ENCODE measurements at places on chromosomes 3 and 15. TPM values are rescaled to one million over a fixed set of nuclear protein-coding genes. Genes with fewer than 3 reads are reported as not detected.

ZNF501 gene
- 6.5 TPM for total RNA-seq

DNA sequence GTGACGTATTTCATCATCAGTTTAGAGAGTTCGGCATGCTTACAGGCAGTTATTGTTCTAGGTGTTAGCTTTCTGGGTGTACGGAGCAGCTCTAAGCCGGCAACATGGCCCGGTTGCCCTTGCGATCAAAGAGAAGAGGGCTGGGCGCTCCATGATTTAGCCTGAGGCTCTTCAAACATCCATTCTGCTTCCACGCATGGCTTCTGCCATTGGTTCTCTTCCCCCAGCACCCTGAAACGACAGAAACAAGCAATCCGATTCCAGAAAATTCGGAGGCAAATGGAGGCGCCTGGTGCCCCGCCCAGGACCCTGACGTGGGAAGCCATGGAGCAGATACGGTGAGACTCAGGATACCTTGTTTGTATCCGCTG is 574 bp downstream of the NGRN start:
- no peaks in the 10 kb centered on the region for H3K27me3 ChIP-seq
- peaks cover 5% of the 10 kb centered on the region for H3K4me1 ChIP-seq
- peak overlapping the region; percentile 71 for H3K4me3 ChIP-seq
- peak overlapping the region; percentile 87 for H3K27ac ChIP-seq

DNA sequence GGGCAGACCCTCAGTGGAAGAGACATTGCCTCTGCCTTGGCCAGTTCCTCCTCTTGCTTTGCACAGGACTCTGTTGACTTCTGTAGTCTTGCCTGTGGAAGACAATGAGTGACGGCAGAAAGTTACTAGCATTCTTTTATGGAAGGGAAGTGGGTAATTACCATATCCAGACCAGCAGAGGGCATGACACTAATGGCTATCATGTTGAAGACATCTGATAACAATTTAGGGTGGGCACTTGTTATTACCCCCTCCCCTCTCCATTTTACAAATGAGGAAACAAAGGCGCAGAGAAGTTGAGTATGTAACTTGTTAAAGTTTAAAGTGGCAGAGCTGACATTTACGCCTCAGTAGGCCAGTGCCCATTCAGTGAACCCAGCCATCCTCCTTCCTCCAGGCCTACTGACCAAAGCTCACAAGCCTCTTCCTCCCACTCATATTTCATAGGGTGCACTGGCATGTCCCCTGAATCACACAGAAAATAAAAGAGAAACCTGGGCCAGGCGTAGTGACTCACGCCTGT is 48.2 kb upstream of the FMN1 start:
- no peaks in the 10 kb centered on the region for H3K27me3 ChIP-seq
- H3K4me1 ChIP-seq, result no peaks in the 10 kb centered on the region
- no peaks in the 10 kb centered on the region for H3K36me3 ChIP-seq
- H3K4me3 ChIP-seq, result no peak overlapping the region
- H3K27ac ChIP-seq, result no peak overlapping the region

DNA sequence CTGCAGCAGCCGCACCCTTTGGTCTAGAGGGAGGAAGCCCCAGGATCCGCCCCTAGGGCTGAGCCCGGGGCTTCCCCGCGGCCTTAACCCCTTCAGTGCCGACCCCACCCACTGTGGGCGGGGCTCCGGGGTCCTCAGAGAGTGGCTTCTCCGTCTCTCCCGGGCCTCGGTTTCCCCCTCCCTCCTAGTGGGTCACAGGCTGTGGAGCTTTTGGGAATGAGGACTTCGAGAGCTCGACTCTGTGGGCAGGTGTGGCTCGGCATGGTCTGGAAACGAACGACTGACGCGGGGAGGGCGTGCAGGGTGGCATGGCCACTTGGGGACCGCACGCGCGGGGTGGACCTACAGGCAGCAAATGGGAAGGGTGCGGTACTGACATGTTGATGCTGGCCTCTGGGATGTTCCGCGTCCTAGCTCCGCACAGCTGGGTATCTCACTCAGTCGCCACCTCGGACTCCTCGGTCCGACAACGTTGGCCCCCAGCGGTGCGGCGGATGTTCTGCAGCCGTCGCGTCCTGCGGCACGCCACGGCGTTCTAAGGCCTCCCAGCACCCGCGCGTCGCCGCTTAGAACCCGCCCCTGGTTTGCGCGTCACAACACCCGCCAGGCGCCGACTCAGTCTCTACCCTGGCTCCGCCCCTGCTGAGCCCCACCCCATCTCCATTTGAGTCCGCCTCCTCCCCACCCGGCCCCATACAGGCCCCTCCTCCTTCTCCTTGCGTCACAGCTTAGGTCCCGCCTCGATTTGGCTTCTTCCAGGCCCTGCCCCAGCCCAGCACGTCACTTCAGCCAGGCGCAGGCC is at the start of the genes HYAL3 and NAA80:
TSS of gene HYAL3 (minus strand) at position 570 of the 802 bp plus-strand sequence. CDS start 3,803 bp downstream, outside the sequence.
TSS of gene NAA80 (minus strand) at position 570 of the 802 bp plus-strand sequence. CDS start 1,942 bp downstream, outside the sequence.
- H3K27ac ChIP-seq, result peak within 1 kb of the TSS; percentile 87
- H3K4me3 ChIP-seq, result peak within 1 kb of the TSS; percentile 52
- DNase-seq, result peak; percentile 99
- peaks cover 8% of the 10 kb centered on the region for H3K4me1 ChIP-seq
- no peaks in the 10 kb centered on the region for H3K27me3 ChIP-seq

DNA sequence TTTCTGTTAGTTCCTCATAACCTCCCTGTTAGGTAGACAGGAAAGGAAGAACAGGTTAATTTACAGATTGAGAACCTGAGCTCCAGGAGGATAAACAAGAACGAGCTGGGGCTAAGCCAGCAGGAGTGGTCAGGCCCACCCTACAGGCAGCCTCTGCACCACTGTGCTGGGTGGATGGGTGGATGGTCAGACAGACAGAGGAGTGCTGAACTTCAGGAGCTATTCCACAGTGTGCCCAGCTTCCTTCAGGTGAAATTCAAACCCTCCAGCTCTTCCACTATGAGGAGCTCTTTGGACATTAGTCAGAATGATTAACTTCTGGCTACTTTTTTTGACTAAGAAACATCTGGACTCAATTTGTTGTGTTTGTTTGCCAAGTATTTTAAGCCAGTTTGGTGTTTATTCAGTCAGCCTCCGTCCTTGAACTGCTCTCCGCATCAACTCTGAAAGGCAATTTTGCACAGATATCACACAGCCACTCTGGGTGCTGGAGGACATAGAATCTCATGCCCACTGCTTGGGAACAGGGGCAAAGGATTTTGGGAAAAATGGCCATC is 361.9 kb downstream of the CLSTN2 start:
- H3K4me1 ChIP-seq, result no peaks in the 10 kb centered on the region
- H3K27ac ChIP-seq, result no peak overlapping the region
- no peaks in the 10 kb centered on the region for H3K27me3 ChIP-seq
- H3K4me3 ChIP-seq, result no peak overlapping the region
- H3K36me3 ChIP-seq, result no peaks in the 10 kb centered on the region

ACTC1 gene
- 2.4 TPM for total RNA-seq

DNA sequence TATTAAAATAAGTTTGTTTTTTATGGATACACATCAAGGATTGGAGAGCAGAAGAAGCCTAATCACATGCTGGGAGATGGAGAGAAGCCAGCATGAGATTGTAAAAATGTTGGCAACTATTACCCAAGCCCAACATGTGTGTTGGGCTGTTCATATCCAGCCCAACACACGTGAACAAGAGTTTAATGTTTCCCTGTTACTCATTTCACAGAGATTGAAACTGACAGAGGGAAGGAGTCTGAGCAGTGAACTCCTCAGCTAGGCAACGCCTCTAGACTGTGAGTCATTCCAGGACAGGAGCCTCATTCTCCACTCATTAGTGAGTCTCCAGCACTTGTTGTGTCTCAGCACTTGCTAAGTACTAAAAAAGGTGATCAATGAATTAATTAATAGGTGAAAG is 43.2 kb upstream of the CMSS1 start:
- H3K4me1 ChIP-seq, result no peaks in the 10 kb centered on the region
- no peak overlapping the region for H3K4me3 ChIP-seq
- H3K27ac ChIP-seq, result no peak overlapping the region
- no peaks in the 10 kb centered on the region for H3K27me3 ChIP-seq

DNA sequence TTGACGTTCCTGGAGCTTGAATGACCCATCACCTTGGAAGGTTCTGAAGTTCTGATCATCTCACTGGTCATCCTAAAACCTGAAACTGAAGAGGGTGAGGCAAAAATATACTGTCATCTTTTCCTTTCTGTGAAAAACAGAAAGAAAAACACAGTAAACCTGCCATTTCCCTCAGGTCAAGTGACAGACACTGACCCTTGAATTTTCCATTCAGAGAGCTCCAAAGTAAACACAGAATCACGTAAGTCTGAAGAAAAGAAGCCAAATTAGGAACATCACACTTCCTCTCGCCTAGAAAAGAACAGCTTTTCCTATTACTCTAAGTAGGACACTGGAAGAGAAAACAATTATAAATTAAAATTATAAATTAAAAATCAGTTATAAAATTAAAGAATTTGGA is 78.7 kb upstream of the TGFBR2 start:
- H3K4me1 ChIP-seq, result no peaks in the 10 kb centered on the region
- H3K27ac ChIP-seq, result no peak overlapping the region
- H3K36me3 ChIP-seq, result no peaks in the 10 kb centered on the region
- no peak for DNase-seq

DNA sequence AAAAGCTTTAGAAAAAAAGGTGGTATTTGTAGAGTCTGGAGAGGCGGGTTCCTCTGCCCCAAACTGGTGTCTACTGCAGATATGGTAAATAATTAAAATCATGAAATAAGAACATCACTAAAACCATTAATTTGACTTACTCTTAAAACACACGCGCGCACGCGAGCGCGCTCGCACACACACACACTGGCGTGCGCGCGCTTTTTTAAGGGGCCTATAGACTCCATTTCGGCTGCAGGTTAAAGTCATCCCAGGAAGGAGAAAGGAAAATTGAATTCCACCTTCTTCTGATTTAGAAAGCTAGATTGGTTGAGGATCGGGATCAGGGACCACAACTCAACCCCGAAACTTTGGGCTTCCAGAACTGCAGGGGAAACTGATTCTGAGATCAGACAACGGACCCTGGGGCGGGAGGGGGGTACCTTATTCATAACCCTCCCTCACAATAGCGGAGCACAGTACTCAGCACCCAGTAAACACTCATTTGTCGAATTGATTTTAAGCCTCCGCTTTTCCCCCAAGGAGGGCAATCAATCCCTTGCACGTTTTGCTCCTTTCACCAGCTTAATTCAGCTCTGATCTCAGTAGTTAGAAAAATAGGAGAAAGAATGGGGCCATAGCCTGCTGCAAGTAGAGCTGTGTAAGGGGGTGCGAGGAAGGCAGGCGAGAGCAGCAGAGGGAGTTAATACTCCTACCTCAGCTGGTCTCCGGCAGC is 509 bp upstream of the LRRC3B start:
- peak overlapping the region; percentile 18 for H3K4me3 ChIP-seq
- no peak for DNase-seq
- H3K4me1 ChIP-seq, result no peaks in the 10 kb centered on the region
- peaks cover 11% of the 10 kb centered on the region for H3K27me3 ChIP-seq
- no peaks in the 10 kb centered on the region for H3K36me3 ChIP-seq
- no peak overlapping the region for H3K27ac ChIP-seq

ZNF445 gene
- 5.3 TPM for total RNA-seq

- peak overlapping the region; percentile 50 for H3K27ac ChIP-seq
- DNase-seq, result no peak
- H3K4me1 ChIP-seq, result no peaks in the 10 kb centered on the region
Observed at GRCh38 chr3:64816355-64816754, 128.6 kb upstream of the ADAMTS9 start.

DNA sequence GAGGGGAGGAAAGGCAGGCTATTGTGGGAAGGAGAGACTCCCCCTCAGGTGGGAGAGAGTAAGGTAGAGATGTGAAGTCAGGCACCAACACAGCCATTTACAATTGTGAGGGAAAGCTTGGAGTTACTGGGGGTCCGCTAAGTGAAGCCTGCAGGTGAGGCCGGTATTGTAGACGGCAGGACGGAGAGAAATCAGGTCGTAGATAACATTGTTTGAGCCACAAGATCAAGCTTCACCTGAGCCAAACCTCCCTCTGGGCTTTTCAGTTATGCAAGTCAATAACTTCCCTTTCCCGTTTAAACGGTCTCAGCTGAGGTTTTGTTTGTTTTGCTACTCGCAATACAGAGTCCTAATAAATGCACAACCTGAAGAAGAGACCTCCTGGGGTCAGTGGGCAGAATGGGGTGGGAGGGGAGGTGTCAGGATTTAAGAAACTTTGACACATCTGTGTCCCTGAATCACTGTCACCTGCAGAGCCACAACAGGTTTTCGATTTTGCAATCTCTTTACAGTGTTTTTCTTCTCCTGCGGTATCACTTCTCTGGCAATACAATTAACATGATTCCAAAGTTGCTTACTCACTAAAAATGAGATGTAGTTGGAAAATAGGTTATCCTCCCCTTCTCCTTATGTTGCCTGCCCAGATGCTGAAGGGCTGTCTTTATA is 72.0 kb upstream of the GLCE start:
- no peaks in the 10 kb centered on the region for H3K36me3 ChIP-seq
- no peak for DNase-seq
- no peak overlapping the region for H3K4me3 ChIP-seq
- H3K4me1 ChIP-seq, result no peaks in the 10 kb centered on the region
- H3K27ac ChIP-seq, result no peak overlapping the region
- no peaks in the 10 kb centered on the region for H3K27me3 ChIP-seq

DNA sequence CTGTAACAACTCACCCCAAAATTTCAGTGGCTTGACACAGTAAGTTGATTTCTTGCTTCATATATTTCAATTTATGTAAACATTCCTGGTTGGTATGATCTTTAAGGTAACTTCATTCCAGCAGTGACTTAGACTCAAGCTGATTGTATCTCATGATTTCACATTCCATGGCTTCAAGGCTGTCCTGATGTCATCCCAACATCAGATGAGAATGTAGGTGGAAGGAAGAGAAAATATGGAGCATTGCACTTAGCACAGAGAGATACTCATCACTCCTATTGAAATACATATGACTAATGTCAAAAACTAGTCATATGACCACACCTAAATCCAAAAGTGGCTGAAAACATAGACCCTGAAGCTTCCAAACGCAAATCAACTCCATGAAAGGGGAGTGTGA is 793.8 kb downstream of the TBL1XR1 start:
- no peak overlapping the region for H3K27ac ChIP-seq
- no peak for DNase-seq
- H3K27me3 ChIP-seq, result no peaks in the 10 kb centered on the region
- H3K36me3 ChIP-seq, result no peaks in the 10 kb centered on the region

GRCh38 chr3:141233457-141234161 is 2.0 kb downstream of the PXYLP1 start:
- DNase-seq, result peak; percentile 22
- no peaks in the 10 kb centered on the region for H3K4me1 ChIP-seq
- no peak overlapping the region for H3K4me3 ChIP-seq
- no peak overlapping the region for H3K27ac ChIP-seq

DNA sequence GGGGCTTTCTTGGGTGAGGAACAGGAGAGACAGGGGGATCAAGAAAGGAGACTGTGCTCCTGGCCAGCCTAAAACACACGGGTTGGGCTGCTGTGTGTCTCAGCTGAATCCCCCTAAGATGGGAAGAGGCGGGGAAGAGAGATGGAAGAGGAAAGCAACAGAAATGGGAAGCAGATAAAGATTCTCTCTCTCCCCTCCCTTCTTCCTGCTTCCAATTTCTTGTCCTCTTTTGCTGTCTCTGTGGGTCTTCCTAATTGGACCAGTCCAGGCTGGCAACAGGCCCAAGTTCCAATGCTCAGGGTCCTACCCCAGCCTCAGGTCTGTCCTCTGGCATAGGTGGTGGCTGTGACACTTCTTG is 7.1 kb downstream of the ISLR2 start:
- no peak for DNase-seq
- H3K27ac ChIP-seq, result peak overlapping the region; percentile 76
- H3K27me3 ChIP-seq, result no peaks in the 10 kb centered on the region
- no peak overlapping the region for H3K4me3 ChIP-seq

LRRC31 gene
- total RNA-seq, result not detected

- H3K27me3 ChIP-seq, result no peaks in the 10 kb centered on the region
- H3K4me1 ChIP-seq, result no peaks in the 10 kb centered on the region
- H3K36me3 ChIP-seq, result no peaks in the 10 kb centered on the region
- H3K4me3 ChIP-seq, result no peak overlapping the region
- H3K27ac ChIP-seq, result no peak overlapping the region
- no peak for DNase-seq
Observed at GRCh38 chr3:99730870-99731269, 86.8 kb upstream of the CMSS1 start.
